Head of caudate nucleus (tissue), 42 donors: ENCODE measurements at places on chromosomes 5 and 9.

- DNase-seq, result no peak
These were observed 11.9 kb upstream of the SRFBP1 start for GRCh38 chr5:121949885-121950284.

- no peak for DNase-seq
These were observed 27.5 kb downstream of the ERP44 start for GRCh38 chr9:100071271-100071670.

DNA sequence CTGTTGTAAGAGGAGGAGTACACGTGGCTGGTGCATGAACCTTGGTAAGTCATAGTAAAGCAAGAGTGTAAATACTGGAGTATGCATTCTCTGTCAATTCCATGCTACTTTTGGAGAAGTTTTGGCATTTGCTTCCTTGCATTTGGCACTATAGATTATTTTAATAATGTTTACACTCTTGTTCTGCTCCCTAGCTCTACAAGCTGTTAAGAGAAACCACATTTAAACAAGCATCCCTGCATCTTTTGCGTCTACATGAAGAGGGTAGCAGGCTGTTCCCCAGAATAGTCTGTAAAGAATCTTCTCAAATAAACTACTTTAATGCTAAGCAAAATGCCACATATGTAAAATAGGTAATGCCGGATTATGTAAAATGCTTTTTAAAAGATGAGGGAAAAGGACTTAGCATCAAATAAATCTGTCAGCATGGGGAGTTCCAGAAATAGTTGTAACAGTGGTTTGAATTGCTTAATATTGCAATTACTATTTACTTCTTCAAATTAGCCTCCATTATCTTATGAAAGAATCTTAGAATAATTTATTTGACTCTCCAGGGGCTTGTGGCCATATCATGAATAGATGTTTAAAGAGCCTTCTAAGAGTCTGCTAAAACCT is 2127.3 kb upstream of the WWC1 start:
- no peak for DNase-seq

DNA sequence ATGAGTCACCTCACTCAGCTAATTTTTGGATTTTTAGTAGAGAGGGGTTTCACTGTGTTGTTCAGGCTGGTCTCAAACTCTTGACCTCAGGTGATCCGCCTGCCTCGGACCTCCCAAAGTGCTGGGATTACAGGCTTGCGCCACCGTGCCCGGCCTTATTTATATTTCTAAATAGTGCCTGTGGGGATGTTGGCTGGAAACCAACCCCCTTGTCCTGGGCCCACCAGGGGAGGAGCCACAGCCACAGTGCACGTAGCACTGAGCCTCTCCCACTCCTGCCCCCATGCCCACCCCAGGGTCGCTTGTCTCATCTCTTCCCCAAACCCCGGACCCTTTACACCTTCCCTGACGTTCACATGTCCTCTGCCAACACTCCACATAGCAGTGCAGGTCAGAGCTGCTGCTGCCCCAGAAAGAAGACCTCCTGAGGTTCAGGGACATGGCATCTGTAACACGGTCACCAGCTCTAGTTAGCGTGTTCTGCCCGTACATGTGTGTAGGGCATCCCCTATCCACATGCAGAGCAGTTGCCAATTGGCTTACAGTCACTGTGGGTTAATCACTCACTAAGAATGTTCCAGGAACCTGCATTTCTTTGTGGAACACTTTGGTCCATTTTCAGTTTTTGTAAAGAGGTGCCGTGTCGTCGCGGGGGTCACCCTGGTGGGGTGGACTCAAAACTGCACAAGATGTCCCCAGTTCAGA is 10.2 kb upstream of the MRPS2 start:
- DNase-seq, result no peak

DNA sequence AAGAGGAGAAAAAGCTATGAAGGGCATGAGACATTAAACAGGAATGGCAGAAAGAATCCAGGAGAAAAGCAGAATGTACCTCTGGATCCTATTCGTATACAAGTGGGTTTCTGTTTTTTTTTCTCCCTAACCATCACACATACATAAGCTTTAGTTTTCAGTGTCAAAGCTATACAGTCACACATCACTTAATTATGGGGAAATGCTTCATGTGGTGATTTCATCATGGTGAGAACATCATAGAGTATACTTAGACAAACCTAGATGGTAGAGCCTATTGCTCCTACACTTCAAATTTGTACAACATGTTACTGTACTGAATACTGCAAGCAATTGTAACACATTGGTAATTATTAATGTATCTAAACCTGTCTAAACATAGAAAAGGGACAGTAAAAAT is 290.6 kb downstream of the AOPEP start:
- no peak for DNase-seq

DNA sequence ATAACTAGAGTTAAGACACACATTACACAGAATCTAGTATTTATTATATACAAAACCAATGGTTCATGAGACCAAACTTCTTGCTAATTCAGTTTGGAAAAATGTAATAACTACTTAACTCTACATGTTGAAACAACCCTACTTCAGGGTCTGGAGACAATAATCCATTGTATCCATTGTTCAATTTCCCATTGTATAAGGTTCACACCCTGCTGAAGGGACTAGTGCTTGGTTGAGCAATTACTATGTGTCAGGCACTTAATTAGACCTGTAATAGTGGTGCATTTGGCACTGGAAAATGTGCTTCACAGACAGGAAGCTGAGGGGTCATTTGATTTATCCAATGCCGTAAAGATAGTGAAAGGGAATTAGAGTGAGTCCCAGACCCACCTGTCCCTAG is 114.3 kb upstream of the PAPPA start:
- no peak for DNase-seq

DNA sequence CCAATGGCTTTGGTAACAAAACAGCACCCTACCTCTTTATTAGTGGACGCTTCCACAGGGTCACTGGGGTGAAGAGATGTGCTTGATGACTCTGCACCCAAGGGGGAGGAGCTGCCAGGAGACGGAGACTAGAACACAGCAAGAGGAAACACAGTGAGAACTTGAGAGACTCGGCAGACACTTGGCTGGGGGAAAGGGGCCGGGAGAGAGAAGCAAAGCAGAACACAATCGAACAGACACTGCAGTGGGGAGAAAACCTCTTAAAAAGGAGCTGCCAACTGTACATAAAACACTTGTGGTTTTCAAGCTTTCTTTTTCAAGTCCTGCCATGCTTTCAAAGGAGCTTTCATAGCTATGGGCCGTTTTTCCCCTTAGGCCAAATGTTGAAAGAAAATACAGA is 151.0 kb downstream of the ENTREP1 start:
- DNase-seq, result no peak

DNA sequence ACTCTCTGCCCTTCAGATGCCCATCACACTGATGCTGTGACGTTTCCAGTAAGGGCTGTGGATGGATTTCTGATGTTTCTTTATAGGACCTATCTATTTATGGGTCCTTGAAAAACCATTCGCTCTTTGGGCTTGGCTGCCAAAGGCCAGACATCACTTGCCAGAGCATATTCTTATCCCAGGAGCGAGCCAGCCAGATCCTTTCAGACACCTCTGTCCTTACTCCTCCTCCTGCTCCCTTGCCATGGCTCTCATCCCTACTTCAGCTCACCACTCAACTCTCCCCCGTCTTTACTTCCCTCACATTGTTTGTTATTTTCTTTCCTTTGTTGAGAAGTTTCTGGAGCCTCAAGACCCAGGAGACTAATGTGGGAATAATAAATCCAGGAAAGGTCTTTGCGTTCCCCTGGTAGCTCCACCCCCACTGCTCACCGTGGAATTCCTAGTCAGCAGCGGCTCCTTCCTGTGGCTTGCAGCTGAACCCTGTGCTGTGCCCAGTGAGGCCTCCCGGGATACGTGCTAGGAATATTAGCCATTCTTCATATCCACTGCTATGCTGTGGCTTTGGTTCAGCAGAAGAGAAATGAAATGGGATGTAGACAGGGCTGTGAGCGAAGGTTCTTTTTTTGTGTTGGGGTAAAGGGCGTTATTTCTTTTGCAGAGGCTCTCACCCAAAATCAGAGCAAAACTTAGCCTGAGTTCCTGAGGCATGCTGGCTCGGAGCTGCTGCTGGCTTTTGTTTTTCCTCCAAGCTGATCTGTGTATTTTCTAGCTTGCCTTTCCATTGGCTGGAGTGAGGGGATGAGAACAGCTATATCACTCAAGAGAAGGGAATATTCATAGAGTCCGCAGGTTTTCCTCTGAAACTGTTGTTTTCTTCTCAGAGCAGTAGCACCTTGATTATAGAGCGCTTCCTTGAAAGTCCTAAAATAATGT is 171.1 kb downstream of the SAXO1 start:
- no peak for DNase-seq

- DNase-seq, result no peak
These were observed 512.7 kb upstream of the PAPPA start for GRCh38 chr9:115640887-115641286.

GRCh38 chr9:127405344-127406125 is 8.6 kb downstream of the SLC2A8 start:
- DNase-seq, result no peak

DNA sequence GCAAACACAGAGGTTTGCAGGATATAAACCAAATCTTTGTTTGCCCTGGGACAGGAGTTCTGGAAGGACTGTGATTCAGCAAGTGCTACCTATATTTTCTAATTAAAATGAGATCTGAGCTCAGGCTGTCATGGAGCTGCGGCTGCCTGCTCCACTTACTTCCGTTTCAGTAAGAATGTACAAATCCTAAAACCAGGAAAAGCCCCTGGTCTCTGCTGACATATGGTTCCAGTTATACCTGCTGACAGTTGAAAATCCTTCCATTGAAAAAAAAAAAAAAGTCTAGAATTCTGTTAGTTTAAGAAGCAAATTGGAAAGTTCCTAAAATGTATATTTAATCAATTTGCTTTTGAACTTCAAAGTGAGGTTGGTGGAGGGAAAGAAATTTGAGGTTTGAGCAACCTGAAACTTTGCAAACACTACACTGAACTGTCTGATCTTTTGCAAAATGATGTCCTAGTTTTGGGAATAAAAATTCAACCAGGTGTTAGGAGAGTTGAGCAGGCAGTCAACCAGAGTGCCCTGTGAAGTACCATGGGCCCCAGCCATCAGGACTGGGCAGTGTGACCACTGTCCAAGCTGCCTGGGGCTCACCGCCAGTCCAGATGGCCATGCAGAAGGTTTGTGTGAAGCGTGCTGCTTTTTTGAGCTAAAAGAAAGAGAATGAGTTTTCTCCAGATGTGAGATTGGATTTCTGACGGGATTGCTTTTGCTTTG is 50.6 kb downstream of the SHB start:
- DNase-seq, result no peak

DNA sequence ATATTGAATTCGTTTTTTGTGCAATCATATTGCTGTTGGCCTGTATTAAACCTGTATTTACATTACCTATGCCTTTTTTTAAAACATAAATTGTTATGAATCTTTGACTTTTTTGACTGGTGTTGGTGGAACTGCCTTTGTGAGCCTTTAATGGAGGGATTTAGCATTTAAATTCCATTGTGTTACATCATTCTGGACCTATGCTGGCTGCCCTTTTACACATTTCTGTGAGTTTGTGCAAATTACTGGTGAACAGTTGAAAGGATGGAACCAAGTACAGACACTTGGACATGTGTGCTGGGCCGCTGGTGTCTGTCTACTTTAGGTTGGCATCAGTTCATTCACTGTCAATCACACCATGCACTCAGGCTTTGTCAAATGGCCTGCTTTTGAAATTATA is 3.4 kb downstream of the SNX18 start:
- DNase-seq, result no peak

GRCh38 chr5:107331882-107332281 is 338.9 kb downstream of the EFNA5 start:
- no peak for DNase-seq

DNA sequence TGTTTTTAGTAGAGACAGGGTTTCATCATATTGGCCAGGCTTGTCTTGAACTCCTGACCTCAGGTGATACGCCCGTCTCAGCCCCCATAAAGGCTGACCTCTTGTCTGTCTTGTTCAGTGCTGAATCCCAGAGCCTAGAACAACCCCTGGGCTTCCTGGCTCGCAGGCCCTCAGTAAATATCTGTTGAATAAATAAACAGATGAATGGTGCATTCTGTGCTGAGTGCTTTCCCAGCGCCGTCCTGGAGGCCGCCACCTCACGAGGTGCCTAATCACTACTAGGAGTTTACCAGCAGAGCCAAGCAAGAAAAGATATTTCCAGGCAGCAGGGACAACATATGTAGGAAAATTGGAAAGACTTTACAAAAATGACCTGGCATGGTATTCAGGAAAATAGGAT is 88.5 kb downstream of the SNX24 start:
- DNase-seq, result no peak

GRCh38 chr9:21434202-21435014 is 5.8 kb upstream of the IFNA1 start:
- DNase-seq, result peak; percentile 67

DNA sequence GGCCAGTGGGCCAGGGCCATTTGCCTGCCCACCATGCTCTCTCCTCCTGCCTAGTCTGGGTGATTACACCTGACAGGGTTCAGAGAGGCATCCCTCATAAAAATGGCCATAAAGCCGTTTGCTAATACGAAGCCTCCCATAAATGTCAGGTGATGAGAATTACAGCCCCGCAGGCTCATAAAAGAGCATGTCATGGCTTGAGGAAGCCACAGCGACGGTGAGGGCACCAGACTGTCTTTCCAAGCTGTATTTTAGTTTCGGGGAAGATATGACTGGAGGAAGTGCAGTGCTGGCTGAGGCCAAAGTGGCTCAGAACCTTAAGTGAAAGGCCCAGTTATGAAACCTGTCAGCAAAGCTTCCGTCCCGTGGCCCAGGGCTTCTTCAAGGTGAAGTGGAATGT is 18.5 kb upstream of the TCERG1 start:
- no peak for DNase-seq

DNA sequence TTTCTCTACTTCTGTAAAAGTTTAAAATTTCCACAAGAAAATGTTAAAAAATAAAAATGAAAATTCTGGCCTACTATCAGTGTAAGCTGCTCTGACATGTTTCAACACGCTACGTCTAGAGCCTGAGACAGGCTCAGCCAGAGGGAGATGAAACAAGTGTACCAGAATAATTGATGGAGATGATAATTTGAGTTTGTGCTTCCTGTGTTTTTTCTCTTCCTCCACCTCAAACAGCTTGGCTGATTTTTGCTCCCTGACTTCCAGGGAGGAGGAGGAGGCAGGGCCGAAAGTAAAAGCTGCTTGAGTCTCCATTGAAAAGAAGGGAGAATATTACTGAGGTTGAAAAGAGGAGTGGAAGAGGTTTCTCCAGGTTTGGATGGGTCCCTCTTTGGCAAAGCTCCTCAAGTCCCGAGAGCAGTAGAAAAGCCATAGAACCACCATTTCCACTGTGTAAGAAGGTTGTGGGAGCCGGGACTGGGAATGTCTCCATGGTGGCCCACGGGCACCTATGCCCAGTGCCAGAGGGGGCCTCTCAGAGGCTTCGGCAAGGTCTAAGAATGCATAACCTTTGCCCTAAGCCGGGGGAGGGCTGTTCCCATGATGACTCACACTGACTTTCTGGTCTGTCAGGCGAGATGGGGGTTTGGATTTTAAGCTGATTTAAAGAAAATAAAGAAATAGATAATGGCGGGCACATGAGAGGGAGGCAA is 95.1 kb downstream of the HRH2 start:
- DNase-seq, result no peak
